Activated CD4-positive, alpha-beta T cell treated with anti-CD3 and anti-CD28 coated beads, Interleukin-2, amount 10 ng/mL, durations not matched to agents 24 days and 14 days (primary cell): ENCODE measurements at places on chromosomes 2 and 18. TPM values are rescaled to one million over a fixed set of nuclear protein-coding genes. Genes with fewer than 3 reads are reported as not detected.
A peak's percentile ranks its signal among the peaks of the same experiment; 100 is the strongest.

DNA sequence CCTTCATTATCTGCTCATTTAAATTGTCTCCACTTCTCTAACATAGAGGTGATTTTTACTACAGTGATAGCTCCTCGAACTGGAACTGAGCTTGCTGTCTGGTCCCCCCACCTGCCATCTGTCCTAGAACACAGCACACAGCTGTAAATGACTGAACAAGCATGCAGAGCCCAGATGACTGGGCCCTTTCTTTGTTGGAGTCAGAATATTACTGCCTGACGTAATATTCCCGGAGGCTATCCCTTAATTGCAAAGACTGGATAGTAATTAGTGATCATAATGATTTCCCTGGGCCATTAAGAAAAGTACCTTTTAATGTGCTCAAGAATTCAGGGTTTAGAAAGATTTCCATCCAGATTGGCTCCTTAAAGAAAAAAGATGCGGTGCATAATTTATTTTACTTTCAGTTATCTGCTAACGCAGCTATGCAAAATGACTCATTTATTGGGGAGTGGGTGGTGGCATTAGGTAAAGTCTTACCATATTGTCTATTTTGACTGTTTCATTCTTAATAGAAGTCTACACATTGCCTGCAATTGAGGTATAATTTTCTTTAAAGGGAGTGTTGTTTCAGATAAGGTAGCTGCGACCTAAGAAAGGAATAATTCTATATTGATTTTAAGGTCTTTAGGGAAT is 84.4 kb downstream of the MAP4K4 start:
- no peak for DNase-seq

DNA sequence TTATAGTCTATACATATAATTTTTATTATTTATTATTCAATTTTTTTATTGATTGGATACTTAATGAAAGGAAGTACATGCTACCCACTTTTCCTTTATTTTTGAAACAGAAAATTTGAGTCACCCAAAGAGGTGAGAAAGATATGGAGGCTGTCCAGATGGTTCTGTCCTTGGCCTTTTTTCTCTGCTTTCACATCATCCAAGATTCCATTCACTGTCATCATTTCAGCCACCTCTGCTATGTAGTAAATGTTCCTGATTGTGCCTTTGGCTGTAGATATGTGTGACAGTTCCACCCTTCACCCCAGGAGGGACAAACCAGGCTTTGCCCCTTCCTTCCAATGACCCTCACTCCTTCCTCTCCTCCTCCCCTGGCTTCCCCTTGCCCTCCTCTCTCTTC is 675.7 kb upstream of the ID2 start:
- DNase-seq, result no peak

GRCh38 chr2:155381436-155381835 is 682.9 kb downstream of the KCNJ3 start:
- DNase-seq, result no peak

Gene UGT1A3
- not detected in 2 replicates for total RNA-seq

DNA sequence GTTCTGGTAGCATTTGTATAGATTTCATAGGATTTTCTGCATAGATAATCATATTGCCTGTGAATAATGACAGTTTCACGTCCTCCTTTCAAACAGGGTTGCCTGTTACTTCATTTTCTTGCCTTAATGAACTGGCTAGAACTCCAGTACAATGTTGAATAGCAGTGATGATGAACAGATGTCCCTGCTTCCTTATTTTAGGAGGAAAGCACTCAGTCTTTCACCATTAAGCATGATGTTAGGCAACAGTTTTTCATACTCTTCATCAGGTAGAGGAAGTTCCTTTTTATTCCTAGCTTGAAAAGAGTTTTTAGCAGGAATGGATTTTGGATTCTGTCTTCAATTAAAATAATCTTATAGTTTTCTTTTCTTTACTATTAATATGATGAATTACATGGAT is 39.7 kb downstream of the C2orf76 start:
- DNase-seq, result no peak

GRCh38 chr2:19883971-19884720 is 17.6 kb downstream of the TTC32 start:
- no peak for DNase-seq

Gene LYPD1
- not detected in 2 replicates for total RNA-seq

Gene RGPD3
- total RNA-seq, result 0.21 TPM in 2 replicates

DNA sequence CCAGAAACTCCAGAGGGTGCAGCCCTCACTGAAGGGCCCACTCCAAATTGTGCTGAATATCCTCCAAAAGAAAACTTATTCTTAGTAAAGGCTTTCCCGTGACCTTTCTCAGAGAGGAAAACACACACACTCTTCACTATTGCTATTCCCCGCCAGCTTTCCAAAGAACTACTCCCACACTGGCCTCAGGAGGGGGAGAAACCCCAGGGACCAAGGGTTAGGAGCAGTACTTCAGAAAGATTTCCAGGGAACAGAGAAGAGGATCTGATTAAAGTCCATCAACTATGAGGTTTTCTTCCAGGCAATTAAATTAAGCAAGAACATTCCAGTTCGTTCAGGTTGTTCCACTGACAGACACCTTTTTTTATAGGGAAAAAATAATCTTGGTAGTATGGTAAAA is 150.2 kb downstream of the TTC32 start:
- no peak for DNase-seq

GRCh38 chr2:233265899-233266431 is 14.5 kb downstream of the ATG16L1 start:
- DNase-seq, result no peak

- DNase-seq, result no peak
Observed at GRCh38 chr2:66781804-66782203, 346.9 kb downstream of the MEIS1 start.

GRCh38 chr2:64972876-64973275 is 16.3 kb upstream of the SLC1A4 start:
- DNase-seq, result no peak

- DNase-seq, result no peak
Observed at GRCh38 chr18:44818668-44819403, 138.1 kb downstream of the SETBP1 start.

DNA sequence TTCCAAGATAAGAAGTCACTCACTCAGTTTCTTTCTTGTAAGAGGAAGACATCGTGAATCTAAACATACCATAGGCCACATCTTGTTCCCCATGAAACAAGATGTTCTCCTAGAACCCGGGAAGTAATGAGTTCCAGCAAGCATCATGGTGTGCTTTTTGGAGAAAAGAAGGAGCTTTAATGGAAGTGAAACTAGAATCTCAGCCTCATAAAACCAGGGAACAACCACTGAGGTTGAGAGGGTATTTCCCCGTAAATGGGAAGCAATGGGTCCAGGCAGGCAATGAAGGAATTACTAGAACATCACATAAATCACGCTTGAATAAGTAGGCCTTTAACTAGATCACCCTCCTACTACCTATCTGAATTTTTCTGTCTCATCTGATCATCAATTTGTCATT is 40.3 kb downstream of the PSTPIP2 start:
- no peak for DNase-seq

Gene FEV
- total RNA-seq, result not detected in 2 replicates

Gene ANKRD62
- total RNA-seq, result not detected in 2 replicates

- no peak for DNase-seq
Observed at GRCh38 chr2:214185546-214185945, 225.3 kb upstream of the VWC2L start.

- DNase-seq, result no peak
Observed at GRCh38 chr2:239285932-239286230, 114.9 kb downstream of the HDAC4 start.

DNA sequence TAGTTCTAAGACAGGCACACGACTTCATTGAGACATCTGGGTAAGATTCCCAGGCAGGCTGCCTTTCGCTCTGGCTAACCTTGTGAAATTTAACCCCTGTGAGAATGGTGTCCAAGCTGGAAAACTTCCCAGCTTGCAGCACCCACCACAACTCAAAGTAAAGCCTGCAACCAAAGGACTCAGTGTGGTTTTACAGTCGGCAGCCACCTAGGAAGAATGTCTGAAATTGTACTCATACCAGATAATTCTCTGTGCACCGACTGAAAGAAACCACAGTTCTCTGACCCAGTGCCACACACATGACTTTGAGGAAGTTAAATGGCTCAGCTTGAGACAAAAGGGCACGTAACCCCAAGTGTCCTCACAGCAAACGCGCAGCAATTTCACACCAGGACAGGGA is 125.7 kb downstream of the RBMS1 start:
- DNase-seq, result no peak

GRCh38 chr2:188235364-188235763 is 56.3 kb upstream of the GULP1 start:
- peak; percentile 61 for DNase-seq

DNA sequence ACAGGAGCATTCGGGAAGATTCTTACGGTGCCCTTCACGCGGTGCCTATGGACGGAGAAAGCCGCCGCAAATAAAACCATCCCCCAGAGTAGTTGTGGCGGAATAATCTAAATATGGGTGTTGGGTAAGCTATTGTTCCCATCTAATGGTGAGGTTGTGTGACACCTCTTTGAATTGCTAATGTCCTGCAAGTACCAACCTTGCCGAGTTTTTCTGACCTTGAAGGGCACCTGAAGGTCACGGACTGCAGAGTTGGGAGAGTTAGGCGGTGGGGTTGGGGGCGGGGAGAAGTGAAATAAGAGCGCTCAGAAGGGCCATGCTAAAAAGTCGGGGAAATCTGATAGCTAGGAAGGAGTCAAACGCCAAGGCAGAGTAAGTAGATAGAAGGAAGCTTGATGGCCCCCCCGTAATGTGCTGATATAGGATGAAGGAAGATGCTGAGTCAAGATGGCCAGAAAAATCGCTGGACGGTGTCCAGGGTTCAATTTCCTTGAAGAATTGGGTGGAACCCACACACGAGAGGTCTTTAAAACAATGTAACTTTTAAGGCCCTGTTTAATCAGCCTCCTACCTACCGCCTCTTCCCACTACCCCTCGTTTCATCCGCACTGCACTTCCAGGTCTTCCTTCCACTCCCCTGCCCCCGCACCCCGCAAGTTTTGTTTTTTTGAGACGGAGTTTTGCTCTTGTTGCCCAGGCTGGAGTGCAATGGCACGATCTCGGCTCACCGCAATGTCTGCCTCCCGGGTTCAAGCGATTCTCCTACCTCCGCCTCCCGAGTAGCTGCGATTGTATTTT is 600 bp downstream of the KATNAL2 start:
- no peak for DNase-seq

GRCh38 chr18:71116535-71116934 is 827.7 kb downstream of the SOCS6 start:
- DNase-seq, result no peak

DNA sequence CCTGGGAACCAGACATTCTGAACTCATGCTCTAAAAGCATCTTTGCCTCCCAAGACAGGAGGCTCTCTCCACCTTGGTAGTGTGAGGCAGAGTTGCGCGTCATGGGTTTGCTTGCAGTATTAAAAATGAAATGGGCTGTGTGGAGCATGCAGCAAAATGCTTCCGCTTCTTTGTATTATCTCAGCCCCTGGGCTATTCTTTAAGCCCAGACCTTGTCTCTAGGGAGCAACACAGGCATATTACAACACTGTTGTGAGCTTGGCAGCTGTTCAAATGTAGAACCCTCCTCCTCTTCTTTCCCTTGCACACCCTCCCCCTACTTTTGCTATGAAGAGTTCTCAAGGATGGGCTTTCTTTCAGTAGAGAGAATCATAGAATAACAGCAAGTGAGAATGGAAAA is 185.1 kb upstream of the LHCGR start:
- DNase-seq, result no peak

GRCh38 chr2:39150102-39150562 is 29.3 kb upstream of the SOS1 start:
- no peak for DNase-seq

Gene SIX3
- not detected in 2 replicates for total RNA-seq

Gene MZT2B
- 312 and 329 TPM in 2 replicates for total RNA-seq

- DNase-seq, result peak; percentile 37
Observed at GRCh38 chr2:64317707-64318475, 136.1 kb upstream of the LGALSL start.

DNA sequence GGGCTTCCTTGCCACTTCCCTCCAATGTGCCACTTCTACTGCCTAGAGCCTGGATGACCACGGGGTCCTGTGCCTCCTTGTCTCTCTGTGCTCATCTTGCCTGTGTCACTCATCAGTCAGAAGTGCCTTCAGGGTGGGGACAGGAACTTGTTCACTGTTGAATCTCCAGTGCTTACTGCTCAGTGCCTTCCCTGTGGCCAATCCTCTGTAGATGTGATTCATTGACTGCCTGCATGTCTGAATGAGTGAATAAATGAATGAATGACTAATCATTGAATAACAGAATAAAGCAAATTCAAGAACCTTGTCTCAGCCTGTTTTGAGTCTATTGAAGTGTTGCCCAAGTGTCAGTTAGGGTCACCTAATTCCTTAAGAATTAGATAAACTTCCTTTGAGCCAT is 42.3 kb upstream of the FAM136A start:
- no peak for DNase-seq

DNA sequence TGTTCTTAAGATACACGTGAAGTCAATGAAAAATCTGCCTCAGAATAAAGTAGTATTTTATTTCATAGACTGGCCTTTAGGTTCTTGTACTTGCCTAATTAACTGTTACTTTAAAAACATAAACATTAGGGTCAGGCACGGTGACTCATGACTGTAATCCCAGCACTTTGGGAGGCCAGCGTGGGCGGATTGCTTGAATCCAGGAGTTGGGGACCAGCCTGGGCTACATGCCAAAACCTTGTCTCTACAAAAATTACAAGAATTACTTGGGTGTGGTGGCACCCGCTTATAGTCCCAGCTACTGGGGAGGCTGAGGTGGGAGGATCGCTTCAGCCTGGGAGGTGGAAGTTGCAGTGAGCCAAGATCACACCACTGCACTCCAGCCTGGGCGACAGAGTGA is 16.0 kb upstream of the SNORC start:
- no peak for DNase-seq

DNA sequence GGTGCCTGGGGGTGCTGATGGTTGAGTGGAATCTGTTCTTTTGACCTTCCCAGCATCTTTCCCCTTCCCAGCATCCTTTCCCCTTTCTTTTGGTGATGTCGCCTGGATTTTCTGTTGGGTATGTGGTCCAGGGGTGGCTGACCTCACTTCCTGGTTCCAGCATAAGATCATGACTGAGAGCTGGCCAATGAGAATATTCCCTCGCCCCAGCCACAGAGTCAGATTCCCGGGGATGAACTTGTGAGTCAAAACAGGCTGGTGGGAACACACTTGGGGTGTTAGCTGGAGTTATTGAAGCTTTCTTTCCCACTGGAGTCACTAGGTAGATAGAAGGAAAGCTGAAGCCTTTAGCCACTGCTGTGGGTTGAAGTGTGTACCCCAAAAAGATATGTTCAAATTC is 28.0 kb upstream of the FOSL2 start:
- DNase-seq, result no peak

- peak; percentile 60 for DNase-seq
Observed at GRCh38 chr2:152421521-152422370, 86.8 kb downstream of the FMNL2 start.

DNA sequence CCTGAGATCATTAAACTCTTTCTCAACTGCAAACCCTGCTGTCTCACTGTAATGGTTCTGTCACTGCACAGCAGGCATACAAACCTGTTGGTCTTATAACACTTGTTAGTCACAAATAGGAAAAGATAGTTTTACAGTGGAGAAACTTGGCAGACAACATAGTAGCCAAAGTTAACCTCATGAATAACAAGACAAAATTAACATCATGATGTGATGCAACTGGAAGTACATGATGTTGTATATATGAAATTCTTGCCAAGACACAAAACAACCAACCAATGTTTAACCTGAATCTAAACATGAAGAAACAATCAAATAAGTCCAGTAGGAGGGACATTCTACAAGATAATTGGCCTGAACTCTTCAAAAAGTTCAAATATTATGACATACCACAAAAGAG is 189.3 kb downstream of the RNF152 start:
- no peak for DNase-seq

Gene SCN7A
- not detected in 2 replicates for total RNA-seq

- no peak for DNase-seq
Observed at GRCh38 chr2:158172719-158173118, 71.0 kb downstream of the UPP2 start.
